ENCODE measurements at places on chromosomes 12 and 14.

- DNase-seq: peak; percentile 59
Observed at GRCh38 chr12:108750526-108750925, 19.2 kb upstream of the CORO1C start.

- peak; percentile 61 for DNase-seq
Observed at GRCh38 chr12:49622501-49623141, 740 bp upstream of the PRPF40B start.

- DNase-seq: no peak
Observed at GRCh38 chr14:24067133-24068082, 4.0 kb upstream of the CPNE6 start.

DNA sequence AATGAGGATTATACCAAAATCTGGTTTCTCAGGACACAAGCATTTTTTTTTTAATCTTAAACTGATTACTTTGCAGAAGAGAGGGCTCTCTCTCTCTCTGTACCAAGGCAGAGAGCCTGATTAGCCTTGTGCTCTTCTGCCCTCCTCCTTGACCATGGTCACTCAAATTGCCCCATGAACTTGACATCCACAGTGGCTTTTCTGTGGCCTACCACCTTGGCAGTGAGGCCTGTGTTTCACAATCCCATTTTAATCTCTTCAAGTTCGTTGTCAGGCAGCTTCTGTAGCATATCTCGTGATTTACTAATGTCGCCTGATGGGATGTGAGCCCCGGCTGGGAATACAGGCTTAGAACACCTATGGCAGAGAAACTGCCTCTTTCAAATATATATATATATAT lies 30.7 kb upstream of the PWP1 start:
- DNase-seq: no peak

DNA sequence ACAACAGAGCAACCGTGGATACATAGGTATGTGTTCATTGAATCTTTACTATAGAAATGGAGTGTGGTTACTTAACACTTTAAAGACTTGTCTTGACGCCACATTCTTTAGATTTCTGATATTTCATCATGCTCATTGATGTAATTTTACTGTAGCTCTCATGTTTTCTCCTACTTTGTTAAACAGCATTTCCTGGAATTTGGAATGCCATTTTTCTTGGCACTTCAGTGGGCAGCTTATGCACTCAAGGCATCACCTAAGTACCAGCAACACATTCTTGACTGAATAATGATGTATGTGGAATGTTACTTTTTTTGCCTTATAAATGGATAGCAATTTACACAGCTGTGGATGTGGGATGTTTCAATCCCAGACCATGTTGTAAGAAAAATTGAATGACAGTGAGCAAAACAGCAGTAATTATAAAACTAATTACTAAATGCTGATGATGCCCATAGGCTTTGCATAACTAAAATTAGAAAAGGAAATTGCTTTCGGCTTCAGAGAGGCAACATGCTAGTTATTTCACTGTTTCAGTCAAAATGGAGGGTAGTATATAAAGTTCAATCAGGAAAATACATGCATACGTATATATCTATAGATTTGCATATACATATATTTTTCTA lies 298.5 kb downstream of the NPAS3 start:
- no peak for DNase-seq

- DNase-seq: no peak
Observed at GRCh38 chr12:14521822-14522221, 45.9 kb downstream of the PLBD1 start.

Data from GM03348 (cell line).